ENCODE measurements at places on chromosomes 12 and 14.

DNA sequence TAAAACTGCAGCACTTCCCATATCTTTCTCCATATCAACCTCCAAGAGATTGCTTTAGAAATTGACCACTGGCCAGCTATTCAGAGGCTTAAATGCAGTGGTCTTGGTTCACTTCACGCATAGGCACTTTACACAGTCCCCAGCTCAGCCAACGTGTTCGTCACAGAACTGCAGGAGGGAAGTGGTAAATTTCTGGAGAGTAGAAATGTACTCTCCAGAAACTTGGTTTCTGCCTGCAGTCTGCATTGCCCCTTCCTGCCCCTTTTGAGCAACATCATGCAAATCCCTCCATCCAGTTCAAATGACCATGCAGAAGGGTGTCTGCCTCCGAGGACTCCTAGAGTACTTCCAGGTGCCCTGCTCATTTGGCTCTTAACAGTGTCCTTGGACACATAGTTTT is 42.7 kb upstream of the NEDD1 start:
- no peak for DNase-seq

GRCh38 chr12:3371018-3371417 is 120.0 kb upstream of the PRMT8 start:
- no peak for DNase-seq

DNA sequence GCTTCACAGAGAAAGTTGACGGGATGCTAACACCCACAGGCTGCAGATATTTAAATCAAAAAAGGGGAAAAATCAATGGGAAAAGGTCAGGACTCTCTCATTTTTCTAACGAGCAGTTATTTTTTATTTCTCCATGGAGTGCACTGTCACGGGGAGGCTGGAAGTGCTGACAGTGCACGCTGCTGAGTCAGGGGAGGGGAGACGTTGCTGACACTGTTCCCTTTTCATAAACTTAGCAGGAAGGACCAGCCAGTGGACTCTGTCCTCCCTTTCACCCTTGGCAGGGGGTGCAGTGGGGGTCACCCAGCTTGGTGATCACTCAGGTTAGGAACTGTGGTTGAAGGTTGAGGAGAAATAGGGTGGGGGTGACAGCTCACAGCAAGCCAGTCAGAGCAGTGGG is 65.6 kb upstream of the FUT8 start:
- DNase-seq: peak; percentile 76

DNA sequence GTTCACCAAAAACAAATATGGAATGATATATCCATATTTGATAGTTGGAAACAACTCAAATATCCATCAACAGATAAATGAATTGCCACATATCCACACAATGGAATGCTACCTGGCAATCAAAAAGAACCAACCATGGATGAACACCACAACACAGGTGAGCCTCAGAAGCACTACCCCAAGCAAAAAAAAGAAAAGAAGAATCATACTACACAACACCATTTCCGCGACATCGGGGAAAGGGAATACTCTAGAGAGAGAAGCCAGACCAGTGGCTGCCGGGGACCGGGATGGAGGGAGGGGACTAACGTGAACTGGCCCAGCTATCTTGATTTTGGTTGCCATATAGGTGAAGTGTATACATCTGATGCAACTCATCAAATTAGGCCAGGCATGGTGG is 41.4 kb downstream of the SCARB1 start:
- no peak for DNase-seq

DNA sequence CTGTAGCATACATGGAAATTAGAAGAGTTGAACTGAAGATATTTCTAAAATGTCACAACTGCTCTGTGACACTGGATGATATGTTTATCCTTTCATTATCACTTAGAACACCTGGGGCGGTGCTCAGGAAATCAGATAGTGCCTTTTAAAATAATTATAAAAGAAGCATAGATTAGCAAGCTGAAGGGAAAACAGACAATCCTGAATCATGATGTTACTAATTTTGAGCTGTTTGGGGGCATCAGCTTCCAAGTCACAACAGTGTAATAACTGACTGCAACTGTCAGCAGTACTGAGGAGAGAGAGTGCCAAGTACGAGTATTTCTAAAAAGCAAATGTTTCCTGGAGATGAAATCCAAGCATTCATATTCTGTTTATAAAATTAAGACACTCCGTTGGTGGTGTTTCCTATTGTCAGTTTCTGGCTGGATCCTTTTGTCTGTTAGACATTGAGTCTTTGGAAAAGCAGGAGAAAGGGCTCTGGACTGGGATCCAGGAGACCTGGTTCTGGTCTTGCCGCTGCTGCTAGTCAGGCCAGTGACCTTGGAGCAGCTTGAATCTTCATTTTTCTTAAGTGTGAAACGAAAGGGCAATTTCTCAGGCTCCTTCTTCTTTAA is 380.1 kb downstream of the EGLN3 start:
- no peak for DNase-seq

GRCh38 chr14:93707475-93707874 is 80.8 kb downstream of the PRIMA1 start:
- no peak for DNase-seq

GRCh38 chr12:110234755-110235154 is 46.3 kb upstream of the ATP2A2 start:
- DNase-seq: no peak

DNA sequence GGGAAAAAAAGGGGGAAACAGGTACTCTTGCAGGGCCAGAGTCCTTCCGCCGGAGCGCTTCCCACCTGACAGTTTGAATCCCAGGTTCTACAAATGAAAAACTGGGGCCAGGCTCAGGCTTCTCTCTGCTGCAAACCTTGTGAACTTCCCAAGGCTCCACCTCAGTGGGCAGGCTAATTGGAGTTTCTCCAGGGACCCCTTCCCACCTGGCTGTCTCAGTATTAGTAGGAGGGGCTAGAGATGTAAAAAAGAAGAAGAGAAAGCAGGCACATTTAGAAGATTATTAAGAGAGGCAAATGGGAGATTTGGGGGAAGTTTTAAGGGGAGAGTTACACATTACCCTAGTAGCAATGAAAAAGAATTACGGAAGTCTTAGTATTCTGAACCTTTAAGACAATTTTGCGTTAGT is 20.0 kb upstream of the CLEC2D start:
- no peak for DNase-seq

DNA sequence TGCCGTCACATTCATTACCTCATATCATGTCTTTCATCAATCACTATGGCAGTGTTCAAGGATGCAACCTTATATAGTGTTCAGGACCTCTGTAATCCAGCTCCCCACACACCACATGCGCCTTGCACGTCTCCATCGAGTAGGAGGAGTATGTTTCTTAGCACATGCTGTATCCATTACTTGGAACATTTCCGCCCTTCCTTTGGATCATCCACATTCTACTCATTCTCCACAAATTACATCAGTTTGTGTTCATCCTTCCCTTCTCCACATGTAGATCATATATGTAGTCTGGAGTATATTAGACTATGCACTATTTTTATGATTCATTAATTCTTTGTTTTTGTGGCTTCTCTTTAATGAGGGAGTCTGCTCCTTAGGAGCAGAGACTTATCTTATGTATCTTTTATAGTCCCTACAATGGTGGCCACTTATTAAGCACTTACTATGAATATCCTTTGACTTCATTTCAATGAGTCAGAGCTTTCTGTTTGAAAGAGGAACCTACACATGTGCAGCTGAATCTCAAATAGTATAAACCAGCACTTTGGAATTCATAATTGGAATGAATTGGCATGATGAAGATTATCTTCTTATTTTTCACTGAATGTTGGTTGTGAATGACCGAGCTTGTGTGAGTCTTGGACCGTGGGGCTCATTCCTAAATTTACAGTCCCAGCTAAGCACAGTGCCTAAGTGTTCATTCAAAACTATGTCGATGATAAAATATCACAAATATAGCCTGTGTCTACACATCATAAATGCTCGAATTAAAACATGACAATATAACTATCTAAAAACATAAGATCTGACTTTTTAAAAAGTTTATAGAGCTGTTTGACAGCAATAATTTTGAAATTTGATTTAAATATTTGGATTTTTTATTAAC is 30.2 kb upstream of the NPAS3 start:
- no peak for DNase-seq

DNA sequence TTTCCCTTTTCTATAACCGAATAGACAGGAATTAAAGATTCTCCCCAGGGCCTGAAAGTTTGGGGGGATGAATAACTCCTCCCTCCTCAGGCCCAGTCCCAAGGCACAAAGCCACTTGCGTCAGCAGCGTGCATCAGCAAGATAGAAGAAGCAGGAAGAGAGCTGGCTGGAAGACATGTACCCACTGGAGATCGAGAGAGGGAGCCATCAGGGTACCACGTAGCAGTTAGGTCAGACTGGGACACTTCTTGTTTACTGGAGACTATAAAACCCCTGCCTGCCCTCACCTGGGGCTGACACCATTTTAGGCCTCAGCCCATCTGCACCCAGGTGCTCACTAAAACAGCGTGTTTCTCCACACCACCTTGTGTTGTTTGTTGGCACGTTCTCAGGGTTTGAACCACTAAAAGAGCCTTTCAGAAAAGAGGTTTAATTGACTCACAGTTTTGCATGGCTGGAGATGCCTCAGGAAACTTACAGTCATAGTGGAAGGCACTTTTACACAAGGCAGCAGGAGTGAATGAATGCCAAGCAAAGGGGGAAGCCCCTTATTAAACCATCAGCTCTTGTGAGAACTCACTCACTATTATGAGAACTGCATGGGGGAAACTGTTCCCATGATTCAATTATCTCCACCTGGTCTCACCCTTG is 93.2 kb downstream of the TMTC3 start:
- DNase-seq: no peak

DNA sequence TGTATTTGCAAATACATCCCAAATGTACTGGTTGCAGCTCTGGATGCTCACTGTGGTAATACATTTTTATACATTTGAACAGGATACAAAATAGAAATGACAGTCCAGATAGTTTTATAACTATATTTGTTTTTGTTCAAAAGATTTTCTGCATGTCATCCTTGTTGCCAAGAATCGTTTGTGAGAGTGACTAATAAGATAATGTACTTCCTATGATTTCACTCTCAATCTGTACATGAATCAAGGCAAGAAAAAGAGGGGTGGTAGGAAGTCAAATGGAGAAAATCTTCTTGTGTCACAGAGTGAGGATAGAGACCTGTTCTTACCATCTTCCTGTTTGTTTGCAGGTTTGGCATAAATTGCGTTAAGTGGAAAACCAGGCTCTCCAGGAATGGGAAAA is 13.9 kb downstream of the ARPC3 start:
- no peak for DNase-seq

- no peak for DNase-seq
Measured at GRCh38 chr12:90091809-90092208, 383.2 kb upstream of the ATP2B1 start.

- no peak for DNase-seq
Measured at GRCh38 chr14:81452341-81453133, 52.4 kb upstream of the STON2 start.

GRCh38 chr14:103520269-103520656 is 2.4 kb downstream of the CKB start:
- no peak for DNase-seq

DNA sequence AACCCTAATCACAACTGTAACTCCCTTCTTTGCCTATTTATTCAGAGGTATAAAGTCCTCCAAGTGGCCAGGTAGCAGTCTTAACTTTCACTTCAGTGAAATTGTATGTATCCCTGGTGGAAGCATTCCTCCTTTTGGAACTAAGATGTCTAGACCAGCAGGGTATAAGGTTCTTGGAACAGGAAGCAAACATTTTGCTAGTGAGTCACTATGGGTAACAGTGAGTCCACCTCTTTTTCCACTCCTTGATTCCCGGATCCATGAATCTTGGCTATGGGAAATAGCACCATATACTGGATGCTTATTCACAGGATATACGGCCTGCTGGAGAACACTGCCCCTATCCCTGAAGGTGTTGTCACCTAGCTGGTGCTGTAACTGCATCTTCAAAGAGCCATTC is 80.2 kb downstream of the KCNA5 start:
- DNase-seq: no peak

GRCh38 chr12:27142101-27142721 is 59.8 kb upstream of the C12orf71 start:
- peak; percentile 70 for DNase-seq

- no peak for DNase-seq
Measured at GRCh38 chr14:69876221-69876847, 2.9 kb upstream of the SMOC1 start.

- no peak for DNase-seq
Measured at GRCh38 chr12:47776471-47777143, 3.6 kb downstream of the SLC48A1 start.

GRCh38 chr12:78483767-78484315 is 380.7 kb upstream of the SYT1 start:
- no peak for DNase-seq

GRCh38 chr12:100955139-100955538 is 160.6 kb downstream of the ANO4 start:
- DNase-seq: peak; percentile 75

- DNase-seq: no peak
Measured at GRCh38 chr12:107468182-107468581, 217.4 kb upstream of the PWP1 start.

- DNase-seq: peak; percentile 71
Measured at GRCh38 chr12:124694846-124695497, 127.6 kb upstream of the NCOR2 start.

DNA sequence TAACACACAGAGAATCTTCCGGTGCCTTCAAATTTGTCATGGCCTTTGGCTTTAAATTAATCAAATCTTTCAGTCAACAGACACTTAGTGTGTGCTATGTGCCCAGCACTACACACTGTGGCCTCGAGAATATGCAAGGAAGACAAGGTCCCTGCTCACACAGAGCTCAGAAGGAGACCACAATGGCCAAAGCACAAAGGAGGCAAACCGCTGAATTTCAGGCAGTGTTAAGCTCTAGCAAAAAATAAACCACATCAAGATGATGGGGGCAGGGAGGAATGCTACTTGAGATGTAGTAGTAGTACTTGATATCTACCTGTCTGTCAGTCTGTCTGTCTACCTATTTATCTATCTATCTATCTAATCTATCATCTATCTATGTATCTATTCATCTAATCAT is 227.9 kb downstream of the TMEM132D start:
- DNase-seq: no peak

- DNase-seq: peak; percentile 88
Measured at GRCh38 chr14:104580961-104581360, 1.4 kb downstream of the C14orf180 start.

- DNase-seq: no peak
Measured at GRCh38 chr12:66048835-66049537, 81.6 kb downstream of the LLPH start.

- no peak for DNase-seq
Measured at GRCh38 chr14:90658541-90658967, 157.7 kb downstream of the TTC7B start.

- no peak for DNase-seq
Measured at GRCh38 chr12:127121494-127122084, 1145.4 kb upstream of the TMEM132C start.

GRCh38 chr14:68856572-68856971 is 63.7 kb upstream of the ZFP36L1 start:
- no peak for DNase-seq

Data from aorta (tissue), 5 donors.